ENCODE measurements at places on chromosomes 3 and 15. TPM values are rescaled to one million over a fixed set of nuclear protein-coding genes. Genes with fewer than 3 reads are reported as not detected.

GP9 gene
- not detected for total RNA-seq

RLBP1 gene
- not detected for total RNA-seq

DNA sequence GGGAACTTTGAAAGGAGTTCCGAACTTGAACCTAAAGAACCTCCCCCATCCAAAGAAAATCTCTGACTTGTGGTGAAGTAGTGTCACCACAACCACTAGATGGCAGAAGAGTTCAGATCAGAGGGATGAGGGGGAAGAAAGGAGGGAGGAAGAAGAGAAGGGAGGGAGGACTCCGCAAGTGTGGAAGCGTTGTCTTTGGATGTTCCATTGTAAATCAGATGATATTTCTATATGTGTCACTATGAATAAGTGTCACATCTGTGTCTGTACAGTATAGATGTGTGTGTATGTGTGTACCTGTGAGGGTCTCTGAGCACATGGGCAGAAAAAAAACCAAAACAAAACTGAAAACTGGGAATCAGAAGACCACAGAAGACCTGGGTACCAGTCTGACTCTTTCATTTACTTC lies 16.9 kb downstream of the SLC24A1 start:
- no peak for DNase-seq

DNA sequence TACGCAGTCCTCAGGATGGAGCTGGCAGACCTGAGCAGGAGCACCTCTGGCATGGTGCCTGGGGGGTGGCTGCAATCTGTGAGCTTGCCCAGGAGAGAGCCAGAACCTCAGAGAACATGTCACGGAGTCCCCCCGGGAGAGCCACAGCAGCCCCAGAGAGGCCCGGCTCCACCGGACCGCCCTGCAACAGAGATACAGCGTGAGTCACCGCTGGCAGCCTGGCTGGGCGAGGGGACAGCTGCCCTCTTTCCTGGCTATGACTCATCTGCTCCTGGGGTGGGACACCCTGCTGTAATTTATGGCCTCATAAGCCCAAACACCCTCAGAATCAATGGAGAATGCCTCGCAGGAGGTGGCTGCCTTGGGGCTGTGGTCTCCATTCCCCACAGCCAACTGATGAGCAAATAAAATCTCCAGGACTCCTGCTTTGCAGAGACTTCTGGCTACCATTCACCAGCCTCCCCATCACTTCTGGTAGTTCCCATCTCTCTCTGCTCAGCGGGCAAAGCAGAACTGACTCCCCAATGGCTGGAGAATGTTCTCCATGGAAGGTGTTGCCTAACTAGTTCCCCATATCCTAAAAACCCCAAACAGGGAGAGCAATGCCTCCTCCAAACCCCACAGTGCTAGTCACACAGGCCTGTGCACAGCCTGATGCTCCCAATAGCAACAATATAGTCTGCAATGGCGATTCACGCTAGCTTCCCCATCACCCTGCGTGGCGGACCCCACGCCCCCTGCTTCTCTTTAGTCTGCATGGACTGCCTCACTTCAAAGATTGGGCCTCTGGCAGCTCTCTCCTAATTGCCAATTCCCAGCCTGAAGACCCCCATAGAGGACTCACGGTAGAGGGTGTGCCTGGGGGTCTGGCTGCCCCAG lies 21.6 kb downstream of the ACSBG1 start:
- peak; percentile 67 for DNase-seq

MUC13 gene
- not detected for total RNA-seq

GRCh38 chr3:107574650-107575049 lies 51.9 kb downstream of the BBX start:
- DNase-seq: no peak

Measured in ascending aorta (tissue), 2 donors.